ENCODE measurements at places on chromosomes 12 and 14. TPM values are rescaled to one million over a fixed set of nuclear protein-coding genes. Genes with fewer than 3 reads are reported as not detected.

DNA sequence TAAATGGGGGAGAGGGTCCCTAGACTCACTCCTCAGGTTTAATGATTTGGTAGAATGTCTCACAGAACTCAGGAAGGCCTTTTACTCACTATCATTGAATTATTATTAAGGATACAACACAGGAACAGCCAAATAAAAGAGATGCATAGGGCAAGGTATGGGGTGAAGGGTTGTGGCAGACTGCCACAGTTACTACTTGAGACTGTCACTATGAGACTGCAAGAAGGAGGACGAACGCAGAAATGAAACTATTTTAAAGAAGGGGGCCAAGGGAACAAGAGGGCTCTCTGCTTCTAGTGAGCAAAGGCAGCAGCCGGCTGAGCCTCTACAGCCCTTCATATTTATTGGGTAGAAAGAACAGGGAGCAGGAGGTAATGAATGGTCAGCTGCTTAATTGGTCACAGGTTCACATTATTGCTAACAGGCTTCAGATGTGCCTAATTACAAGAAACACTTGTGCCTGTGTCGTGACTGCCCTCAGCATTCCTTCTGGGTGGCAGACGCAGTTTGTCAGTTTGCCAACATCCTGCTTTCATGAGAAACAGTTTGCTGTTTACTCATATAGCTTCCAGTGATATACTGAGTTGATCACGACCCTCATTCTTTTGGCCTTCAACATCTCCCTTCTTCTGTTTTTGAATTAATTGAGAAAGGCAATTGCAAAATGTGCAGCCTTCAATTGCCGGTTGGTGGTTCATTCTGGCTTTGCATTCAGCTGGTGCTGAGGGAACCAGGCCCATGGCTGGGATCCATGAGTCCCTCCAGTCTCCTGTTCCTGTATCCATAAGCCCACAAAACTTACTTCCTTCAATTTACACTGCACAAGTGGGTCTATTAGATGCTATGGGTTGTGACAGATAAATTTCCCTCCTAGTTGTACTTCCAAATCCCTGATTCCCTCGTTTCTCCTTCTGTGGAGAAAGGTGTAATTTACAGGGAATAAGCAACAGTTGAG lies 82.8 kb upstream of the PLEKHG7 start:
- no peak for DNase-seq

Gene CD27
- polyA plus RNA-seq = 1.5 TPM

- DNase-seq = no peak
These were observed 152.7 kb downstream of the ANO2 start for GRCh38 chr12:5792343-5792742.

GRCh38 chr12:27779920-27780611 lies at the start of the genes KLHL42 and MANSC4:
KLHL42 (plus strand) TSS chr12:27780233; CDS start chr12:27780331, 98 bp downstream.
MANSC4 (minus strand) TSS chr12:27780236; CDS start chr12:27771276, 8,960 bp downstream.
- no peak for DNase-seq

Gene FSCB
- polyA plus RNA-seq = not detected

DNA sequence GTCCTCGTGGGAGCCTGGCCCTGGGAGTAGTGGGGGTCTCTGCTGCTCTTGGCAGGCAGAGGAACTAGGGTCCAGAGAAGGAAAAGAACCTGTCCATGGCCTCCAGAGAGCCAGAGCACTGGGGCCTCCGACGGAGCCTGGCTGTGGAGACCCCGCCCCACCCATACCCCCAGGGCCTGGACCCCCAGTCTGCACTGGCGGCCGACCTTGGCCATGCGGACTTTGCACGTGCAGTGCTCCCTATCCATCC lies 1.1 kb downstream of the BEGAIN start:
- no peak for DNase-seq

DNA sequence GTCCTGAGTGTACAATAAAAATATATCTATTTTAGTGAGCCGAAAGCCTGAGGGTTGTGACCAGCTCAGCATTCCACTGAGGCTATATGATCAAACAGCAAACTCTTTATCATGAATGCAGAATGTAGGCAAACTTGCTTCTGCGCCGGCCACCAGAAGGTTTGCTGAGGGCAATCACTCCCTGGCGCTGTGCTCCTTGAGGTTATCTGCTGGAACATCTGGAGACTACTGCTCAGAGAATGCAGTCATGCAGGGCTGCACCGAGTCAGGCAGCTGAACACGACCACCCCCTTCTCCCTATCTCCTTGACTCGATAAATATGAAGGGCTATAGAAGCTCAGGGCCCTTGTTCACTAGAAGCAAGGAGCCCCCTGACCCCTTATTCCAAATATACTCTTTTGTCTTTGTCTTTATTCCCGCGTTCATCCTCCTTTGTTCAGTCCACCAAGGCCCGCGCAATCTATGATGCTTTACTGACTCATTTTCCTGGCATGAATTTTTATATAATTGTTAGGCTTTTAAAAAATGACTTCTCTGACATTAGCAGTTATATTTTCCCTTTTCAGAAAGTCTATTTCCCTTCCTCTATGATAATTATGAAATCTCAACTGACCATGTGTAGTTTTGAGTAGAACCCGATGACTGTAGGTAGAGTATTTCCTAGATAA lies 1089.3 kb downstream of the SLC16A7 start:
- no peak for DNase-seq
